ENCODE measurements at places on chromosomes 13 and 19.

DNA sequence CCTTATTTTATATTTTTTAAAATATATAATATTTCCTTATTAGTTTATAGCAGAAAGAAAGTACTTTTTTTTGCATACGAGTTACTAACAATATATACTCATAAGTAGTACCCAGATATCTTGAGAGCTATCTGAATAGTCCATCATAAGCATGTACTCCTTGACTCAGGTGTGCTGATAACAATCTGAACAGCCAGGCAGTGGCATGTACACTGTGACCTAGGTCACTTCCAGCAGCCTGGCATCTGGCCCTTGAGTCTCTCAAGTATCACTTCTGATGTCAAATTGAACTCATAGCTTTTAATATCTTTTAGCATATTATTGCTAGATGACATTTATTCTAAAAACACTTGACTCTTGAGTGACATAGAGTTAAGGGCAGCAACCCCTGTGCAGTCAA is 1576.7 kb downstream of the SLITRK1 start:
- no peak for DNase-seq

DNA sequence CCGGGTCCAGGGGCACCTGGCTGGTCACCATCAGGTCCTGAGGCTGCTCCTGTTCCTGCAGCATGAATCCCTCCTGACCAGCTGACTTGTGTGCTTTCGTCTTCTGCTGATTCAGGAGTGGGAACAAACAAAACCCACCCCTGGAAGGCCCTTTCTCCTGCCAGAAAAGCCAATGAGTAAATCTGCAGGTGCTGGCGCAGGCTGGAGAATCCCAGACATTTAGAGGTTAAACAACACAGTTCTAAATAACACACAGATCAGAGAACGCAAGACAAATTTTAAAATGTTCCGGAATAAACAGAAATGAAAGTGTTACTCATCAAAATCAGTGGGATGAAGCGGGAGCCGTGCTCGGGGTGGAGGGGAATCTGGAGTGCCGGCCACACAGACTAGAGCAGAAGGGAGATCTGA is 60.6 kb upstream of the C13orf46 start:
- DNase-seq: no peak

- DNase-seq: peak; percentile 63
These were observed 10.2 kb downstream of the PPP1R37 start for GRCh38 chr19:45103156-45103507.

DNA sequence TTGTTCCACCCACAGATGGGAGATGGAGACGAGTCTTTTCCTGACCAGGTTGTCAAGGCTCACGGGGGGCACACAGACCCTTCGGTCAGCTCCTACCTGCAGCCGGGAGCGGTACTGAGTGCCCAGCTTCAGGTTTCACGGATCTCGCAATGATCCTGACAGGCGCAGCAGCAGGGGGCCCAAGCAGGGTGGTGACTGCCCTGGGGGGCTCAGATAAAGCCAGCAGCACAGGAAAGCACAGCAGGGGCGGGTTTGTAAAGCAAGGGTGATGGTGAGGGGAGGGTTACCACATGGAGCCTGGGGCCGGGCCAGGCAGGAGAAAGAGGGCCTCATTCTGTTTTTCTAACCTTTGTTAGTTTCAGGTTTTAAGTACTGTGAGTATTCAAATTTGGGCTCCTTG is 41.7 kb upstream of the ATP11A start:
- no peak for DNase-seq

GRCh38 chr13:98461486-98462240 is 115.2 kb downstream of the STK24 start:
- no peak for DNase-seq

- no peak for DNase-seq
These were observed 53.0 kb downstream of the NUFIP1 start for GRCh38 chr13:44936246-44936645.

DNA sequence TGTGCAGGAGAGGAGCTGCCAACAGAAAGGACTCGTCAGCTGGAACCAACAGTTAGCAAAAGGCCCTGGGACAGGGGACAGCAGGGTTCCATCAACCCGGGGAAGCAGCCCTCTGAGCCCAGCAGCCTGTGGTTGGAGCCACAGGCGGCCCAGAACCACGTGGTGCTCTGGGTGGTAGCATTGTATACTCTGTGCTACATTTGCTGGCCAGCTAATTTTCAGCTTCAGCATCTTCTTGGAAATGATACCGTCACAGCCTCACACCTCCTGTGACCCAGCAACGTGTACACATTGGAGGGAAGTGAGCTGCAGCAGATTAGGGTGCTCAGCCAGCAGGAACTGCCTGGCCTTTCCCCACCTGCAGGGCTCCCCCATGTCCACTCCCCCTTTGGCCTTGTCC is 13.1 kb upstream of the MTIF3 start:
- DNase-seq: no peak

DNA sequence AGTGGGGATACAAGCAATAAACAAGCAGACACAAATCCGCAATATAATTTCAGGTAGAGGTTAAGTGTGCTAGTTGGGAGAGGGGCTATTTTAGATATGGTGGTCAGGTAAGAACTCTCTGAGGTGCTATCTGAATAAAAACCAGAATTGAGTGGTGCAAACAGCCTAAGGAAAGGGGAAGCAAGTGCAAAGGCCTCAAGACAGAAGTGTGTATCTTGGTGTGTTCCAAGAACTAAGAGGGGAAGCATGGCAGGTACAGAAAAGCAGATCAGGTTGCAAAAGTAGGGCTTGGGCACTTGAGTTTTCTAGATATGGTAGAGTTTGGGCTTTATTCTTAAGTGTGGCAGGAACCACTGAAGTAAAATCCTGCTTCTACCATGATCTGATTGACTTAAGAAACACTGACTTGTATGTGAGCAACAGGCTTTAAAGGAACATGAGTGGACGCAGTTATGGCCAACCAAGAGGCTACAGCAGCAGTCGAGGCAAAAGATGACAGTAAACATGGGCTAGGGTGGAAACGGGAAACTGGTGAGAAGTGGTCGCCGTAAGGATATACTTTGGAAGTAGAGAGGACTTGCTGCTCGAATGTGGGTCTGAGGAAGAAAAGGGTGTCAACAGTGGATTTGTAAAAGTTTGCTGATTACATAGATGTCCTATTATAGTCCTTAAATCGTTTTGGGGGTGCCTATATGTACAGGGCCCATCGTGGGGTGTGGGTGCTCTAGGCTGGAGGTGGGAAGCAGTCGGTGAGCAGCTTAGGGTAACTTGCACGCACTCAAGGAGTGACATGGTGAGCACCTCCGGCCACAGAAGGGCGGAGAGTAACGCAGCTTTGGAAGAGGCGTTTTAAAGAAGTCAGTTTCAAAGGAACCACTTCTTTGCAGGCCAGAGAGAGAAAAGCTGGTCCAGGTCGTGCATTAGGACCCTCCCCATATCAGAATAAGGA is 677 bp downstream of the TGDS start:
- no peak for DNase-seq

DNA sequence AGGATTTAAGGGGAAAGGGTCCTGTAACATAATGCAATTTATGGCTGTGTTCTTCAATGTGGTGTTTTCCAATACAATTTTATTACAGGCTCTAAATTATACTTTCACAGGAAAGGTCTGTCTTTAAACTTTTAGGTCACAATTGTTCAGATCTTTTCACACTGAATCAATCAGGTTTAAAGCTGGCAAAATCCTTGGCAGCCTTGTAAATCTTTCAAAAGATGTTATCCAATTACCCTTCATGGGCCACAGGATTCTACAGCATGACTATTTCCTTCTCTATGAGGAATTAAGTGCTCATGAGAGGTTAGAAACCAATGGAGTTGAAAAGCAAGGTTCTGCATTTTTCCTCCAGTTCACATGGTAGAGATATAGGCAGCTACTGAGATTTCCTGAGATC is 211.5 kb upstream of the MIR17HG start:
- DNase-seq: no peak

GRCh38 chr19:10812196-10812595 is 23.8 kb downstream of the TMED1 start:
- no peak for DNase-seq

DNA sequence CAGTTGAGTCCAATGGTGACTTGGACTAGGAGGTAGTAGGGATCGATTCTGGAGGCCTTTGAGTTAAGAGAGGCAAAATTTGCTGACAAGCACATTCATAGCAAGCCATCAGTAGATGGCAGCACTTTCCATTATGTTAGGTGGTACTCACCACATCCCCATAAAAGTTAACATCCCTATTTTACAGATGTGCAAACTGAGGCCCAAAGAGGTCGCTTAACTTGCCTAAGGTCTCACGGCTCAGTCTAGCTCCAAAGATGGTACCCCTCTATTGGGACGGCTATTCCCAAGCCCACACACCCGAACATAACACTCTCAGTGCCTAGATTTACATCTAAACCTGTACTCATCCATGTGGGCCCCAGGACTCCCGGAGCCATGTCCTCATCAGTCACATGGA is 21.5 kb upstream of the FOSB start:
- peak; percentile 33 for DNase-seq

DNA sequence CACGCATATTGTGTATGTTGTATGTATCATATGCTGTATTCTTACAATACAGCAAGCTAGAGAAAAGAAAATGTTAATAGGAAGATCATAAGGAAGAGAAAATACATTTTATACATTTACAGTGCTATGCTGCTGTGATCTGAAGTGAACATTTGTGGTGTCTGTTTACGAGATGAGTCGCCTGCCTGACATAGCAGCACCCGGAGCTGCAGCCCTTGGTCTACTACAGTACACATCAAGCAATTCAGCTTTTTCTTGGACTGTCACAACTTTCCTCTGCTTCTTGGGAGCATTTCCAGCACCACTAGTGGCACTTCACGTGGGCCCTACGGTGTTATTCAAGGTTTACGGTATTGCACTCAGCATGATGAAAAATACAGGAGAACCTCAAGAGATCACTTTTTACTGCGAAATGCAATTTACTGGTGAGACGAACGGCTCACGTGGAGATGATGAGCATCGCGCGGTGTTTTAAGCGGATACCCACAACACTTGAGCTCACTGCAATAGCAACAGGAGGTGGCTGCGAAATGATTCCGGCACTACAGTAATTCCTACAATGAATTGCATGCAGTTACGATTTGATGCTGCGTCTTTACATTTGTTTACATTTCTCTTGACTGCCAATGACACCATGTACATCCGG is 308.4 kb downstream of the FGF9 start:
- DNase-seq: no peak

GRCh38 chr13:98539666-98540065 is 37.2 kb downstream of the STK24 start:
- no peak for DNase-seq

DNA sequence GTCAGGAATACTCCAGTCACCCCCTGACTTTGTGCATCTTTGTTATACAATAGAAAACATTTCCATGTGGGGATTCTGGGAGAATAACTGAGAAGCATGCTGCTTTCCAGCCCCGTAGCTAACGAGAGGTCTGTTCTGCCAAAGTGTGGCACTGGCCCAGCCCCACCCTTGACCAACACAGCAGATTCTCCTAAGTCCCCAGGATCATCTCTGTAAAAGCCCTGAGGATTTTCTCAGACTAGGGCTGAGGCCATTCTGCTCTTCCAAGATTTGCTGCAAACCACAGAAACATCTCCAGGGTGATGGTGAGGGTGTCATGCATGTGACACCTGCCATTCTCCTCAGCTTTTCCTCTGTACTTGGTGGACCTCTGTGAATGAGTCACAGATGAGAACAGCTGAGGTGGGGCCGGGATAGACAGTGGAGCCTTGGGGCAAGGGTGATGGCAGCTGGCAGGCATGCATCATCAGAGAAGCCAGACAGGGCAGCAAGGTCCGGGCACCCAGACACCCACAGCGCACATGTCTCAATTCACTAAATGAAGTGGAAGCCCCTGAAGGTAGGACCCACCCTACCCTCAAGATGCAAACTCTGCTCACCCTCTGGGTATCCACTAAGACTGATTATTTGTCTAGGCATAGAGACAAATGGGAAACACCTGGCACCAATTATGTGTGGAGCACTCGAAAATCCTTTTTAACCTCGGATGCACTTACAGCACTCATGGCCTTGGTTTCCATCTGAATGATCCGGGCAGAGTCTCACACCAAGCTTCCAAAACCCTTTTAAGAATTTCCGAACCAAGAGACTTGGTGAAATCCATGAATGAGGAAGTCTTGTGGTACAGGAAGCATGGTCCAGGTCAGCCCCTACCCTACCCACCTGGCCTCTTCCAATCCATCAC is 20.1 kb upstream of the DOCK9 start:
- DNase-seq: no peak

- no peak for DNase-seq
These were observed 56.9 kb upstream of the LRCH1 start for GRCh38 chr13:46496086-46496485.

GRCh38 chr13:104253063-104253680 is 1187.0 kb upstream of the SLC10A2 start:
- no peak for DNase-seq

DNA sequence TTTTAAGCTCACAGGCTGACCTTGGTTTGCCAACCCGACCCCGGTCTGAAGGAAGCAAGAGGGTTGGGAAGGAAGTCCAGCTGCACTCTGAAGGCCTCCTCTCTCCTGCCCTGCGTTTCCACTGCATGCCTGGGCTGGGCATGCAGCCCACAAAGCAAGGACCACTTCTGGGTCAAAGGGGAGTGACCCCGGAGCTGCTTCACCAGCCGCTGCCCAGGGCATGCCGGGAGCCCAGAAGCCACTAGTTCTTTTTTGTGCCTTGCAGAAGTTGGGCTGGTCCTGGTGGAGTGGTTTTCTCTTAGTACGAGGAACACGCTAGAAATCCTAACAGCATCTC is 166.7 kb downstream of the FLT1 start:
- DNase-seq: no peak

DNA sequence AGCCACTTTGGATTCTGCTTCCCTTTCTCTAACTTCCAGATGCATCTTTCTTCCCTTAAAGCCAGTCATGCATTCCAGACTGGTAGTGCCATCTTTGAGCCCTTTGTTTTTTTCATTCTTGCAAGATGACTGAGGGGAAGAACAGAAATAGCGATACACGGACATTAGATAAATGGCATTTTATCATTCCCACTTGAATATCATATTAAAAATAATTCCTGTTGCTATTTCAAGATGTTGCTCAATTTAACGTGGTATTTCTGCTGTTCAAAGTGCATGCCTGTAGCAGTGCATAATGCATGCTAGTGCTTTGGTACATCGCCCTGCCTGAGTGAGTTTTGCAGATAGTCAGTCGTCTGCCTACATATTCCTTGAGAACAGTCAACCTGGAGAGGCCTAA is 140.6 kb upstream of the FRY start:
- DNase-seq: no peak

- no peak for DNase-seq
These were observed 1.7 kb downstream of the TUBA3C start for GRCh38 chr13:19179916-19180315.

- DNase-seq: no peak
These were observed 52.0 kb downstream of the SLC7A1 start for GRCh38 chr13:29543230-29544215.

DNA sequence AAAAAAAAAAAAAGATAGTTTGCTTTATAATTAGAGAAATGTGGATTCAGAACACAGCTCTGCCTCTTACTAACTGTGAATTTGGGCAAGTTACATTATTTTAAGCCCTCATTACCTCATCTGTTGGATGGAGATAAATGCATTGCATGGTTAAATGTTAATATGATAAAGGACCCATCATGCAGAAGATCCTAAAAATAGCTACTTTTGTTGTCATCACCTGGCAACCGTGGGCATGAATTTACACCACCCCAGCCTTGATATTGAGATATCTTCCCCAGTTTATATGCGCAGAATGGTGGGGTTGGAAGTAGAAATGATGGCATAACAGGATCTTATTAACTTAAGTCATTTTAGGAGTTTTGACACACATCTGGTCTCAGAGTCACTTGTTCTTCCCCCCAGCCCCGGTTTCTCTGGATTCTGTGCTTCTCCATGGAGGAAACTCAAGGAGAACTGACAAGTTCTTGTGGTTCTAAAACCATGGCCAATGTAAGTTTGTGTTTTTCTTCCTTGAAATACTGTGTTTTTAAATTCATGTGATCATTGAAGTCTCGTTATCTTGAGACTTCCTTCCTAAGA is 8.9 kb downstream of the ZNF546 start:
- no peak for DNase-seq
